Activated CD4-positive, alpha-beta T cell treated with anti-CD3 and anti-CD28 coated beads for 24 hours (primary cell): ENCODE measurements at places on chromosomes 13 and 19.

DNA sequence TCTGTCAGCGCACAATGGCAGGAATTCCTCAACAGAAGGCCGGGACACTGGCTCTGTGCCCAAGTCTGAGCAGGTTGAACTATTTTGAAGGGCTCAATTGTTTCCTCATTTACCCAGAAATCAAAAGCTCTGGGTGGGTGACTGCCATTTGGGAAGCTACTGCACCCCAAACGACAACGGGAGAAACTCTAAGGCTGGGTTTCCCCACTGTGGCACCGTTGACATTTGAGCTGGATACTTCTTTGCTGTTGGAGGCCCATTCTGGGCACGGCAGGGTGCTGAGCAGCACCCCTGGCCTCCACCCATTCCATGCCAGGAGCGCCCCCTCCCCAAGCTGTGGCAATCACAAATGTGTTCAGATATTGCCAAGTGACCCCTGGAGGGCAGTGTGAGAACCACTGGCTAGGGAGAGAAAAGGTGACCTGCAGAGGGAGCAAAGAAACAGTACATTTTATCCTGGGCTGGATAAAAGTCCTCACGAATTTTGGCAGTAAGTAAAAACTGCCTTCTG is 62.5 kb downstream of the RFX2 start:
- no peak for DNase-seq

- DNase-seq: no peak
Measured at GRCh38 chr13:111401151-111401550, 80.7 kb downstream of the TEX29 start.

GRCh38 chr13:43359536-43359935 is 336.1 kb downstream of the DNAJC15 start:
- DNase-seq: no peak

GRCh38 chr13:112971288-112971643 is 2.3 kb downstream of the MCF2L start:
- no peak for DNase-seq

- no peak for DNase-seq
Measured at GRCh38 chr13:49435992-49436391, 7.9 kb downstream of the CAB39L start.

DNA sequence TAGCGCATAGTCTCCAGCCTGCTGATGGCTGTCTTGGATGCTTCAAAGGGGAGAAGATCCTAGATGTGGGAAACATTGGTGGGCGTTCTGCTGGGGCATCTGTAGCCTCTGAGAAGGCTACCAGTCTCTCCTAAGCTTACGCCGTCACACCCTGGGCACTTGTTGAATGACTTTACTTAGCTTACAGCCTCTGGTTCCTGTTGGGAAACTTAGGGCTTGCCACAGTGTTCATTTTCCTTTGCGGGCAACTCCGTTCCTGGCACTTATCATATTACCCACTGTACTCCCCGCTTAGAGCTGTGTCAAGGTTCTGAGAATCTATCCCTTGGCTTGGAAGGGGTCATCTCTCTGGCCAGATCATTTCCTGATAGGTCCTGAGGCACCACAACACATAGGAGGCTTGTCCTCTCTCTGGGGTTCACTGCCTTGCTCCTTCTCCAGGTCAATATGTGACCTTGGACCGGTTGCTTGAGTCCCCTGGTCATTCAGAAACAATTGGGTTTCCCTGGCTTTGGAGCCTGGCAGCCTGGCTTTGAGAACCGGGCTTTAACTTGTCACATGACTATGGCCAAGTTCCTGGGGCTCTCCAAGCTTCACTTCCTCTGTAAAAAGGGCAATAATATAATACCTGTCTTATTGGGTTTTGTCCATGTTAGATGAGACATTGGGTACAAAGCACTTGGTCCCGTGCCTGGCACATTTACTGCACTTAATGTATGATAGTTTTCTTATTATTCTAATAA is 20.5 kb upstream of the ALOX5AP start:
- DNase-seq: no peak

DNA sequence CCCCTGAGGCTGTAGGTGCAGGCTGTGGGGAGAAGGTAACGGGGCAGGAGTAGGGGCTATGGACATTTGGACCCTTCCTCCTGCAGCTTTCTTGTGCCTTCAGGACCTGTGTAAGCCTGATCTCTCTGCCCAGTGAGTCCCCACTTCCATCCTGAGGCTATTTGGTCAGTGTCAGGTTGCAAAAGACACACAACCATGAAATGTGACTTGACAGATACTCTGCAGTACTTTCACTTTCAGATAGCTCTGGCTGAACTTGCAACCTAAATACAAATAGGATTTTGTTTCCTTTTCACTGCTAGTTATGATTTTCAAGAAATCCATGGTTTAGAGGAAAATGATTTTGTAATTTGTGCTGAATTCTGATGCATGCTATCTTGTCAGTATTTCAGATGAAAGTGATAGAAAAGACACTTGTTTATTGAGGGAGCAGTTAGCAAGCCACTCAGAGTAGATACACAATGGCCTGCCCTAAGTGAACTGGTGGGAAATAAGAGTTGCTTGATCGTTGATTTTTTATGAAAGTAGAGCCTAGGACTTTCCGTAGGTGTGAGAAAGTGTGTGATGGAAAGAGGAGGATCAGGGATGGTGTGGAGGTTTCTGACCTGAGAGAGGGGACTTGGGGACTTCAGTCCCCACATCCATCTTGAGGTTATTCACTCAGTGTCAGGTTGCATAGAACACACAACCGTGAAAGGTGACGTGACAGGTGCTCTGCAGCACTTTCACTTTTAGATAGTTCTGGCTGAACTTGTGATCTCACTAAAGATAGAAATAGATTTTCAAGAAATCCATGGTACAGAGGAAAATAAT is 18.1 kb upstream of the EID2 start:
- no peak for DNase-seq

- no peak for DNase-seq
Measured at GRCh38 chr19:44664976-44665375, 6.3 kb upstream of the CEACAM19 start.

DNA sequence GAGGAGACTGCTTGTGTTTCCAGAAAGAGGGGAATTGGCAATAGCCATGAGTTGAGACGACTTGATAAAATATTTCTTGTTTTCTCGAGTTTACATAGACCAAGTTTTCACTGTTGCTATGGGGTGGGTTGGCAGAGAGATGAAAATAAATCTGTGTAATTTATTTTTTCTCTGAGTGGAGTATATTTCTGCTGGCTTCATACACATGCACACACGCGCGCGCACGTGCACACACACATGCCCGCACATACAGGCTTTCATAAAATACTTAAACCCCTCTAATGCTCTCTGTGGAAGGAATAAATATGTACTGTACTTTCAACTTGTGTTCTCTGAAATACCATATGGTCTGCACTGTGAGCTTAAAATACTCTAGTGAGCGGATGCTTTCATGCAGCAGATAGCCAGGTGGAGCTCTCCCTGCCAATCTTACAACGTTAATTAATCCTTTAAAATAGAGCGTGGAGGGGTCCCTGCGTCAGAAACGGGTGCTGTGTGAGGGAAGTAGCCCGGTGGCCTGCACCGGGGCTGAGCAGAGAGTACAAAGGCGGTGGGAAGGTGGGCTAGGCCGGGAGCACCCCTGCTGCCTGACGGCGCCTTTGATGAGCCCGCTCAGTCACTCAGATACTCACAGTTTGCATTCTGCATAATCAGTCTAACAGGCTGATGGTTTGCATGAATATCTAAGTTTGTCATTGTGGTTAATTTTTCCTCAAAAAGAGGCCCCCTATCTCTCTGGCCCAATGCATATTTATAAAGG is 44.1 kb downstream of the CCNE1 start:
- DNase-seq: no peak

DNA sequence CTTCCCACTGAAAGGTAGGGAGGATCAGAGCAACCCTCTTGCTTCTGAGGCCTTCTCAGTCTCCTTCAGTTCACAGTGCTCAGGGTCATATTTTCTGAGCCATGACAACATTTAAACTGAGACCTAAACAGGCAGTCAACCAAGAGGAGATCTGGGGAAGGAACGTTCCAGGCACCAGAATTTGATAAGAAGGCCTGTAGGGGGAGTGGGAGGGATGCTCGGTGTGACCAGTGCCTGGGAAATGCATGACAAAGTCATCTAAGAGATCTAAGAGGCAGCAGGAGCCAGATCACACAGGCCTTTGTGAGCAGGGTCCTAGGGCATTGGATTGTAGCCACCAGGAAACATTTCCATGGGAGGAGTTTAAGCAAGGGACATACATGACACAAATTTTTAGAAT is 71.6 kb downstream of the SHISA2 start:
- DNase-seq: no peak
